ENCODE measurements at places on chromosomes 5 and 9.

DNA sequence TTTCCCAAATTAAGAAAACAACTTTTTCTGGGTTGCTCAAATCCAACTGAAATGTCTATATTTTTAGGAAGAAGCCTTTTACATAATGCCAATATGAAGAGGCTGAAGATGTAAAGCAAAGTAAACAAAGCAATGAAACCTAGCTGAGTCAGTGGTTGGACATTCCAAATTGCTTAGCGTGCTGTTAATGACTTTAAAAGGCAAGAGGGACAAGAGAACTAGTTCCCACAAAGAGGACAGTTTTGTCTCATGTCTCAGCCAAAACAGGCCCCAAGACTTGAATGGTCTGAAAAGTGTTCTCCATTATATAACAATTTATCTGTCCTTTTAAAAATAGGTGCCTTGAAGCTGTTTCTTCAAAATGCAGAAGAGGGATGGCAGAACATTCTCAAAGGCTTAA is 407.0 kb downstream of the ENC1 start:
- DNase-seq: no peak

- DNase-seq: no peak
These were observed 438 bp downstream of the SOX30 start for GRCh38 chr5:157651623-157652376.

DNA sequence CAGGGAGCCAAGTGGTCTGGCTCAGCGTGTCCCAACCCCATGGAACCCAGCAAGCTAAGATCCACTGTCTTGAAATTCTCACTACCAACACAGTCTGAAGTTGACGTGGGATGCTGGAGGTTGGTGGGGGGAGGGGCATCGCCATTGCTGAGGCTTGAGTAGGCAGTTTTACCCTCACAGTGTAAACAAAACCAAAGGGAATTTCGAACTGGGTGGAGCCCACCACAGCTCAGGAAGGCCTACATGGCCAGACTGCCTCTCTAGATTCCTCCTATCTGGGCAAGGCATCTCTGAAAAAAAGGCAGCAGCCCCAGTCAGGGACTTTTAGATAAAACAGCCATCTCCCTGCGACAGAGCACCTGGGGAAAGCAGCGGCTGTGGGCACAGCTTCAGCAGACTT is 17.1 kb upstream of the FBXL17 start:
- no peak for DNase-seq

DNA sequence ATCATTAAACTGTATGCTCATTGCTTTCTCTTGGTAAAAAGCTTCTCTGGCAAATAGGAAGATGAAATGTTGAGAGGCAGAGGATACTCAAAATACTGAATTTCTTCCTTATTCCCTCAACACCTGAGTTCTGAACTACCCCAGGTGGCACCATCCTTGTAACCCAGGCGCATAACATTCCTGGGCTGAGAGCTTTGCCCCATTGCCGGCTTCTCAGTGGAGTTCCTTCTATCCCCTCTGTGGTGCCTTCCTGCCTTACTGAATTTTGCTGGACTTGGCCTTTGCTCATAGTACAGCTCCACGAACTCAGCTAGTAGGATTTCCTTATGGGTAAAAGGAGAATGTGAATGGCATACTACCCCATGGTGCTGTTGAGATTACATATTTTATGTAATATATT is 54.7 kb downstream of the BASP1 start:
- DNase-seq: no peak

GRCh38 chr5:131685516-131686171 is 50.6 kb upstream of the RAPGEF6 start:
- DNase-seq: no peak

DNA sequence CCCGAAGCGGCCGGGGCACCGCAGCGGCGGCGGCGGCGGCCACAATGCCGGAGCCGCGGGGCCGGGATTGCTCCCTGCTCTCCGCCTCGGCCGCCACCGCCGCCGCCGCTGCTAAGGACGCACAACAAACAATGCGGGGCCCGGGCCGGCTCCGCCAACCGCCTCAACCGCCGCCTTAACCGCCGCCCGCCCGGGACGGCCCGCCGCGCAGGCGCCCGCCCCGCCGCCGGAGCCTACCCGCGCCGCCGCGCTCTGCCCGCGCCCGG is 254 bp downstream of the STRBP start:
- DNase-seq: no peak

GRCh38 chr9:133251773-133252172 is 23.2 kb downstream of the ABO start:
- DNase-seq: no peak

- no peak for DNase-seq
These were observed 69.5 kb upstream of the ANXA1 start for GRCh38 chr9:73081979-73082657.

GRCh38 chr5:396531-396961 is 46.4 kb upstream of the EXOC3 start:
- no peak for DNase-seq

DNA sequence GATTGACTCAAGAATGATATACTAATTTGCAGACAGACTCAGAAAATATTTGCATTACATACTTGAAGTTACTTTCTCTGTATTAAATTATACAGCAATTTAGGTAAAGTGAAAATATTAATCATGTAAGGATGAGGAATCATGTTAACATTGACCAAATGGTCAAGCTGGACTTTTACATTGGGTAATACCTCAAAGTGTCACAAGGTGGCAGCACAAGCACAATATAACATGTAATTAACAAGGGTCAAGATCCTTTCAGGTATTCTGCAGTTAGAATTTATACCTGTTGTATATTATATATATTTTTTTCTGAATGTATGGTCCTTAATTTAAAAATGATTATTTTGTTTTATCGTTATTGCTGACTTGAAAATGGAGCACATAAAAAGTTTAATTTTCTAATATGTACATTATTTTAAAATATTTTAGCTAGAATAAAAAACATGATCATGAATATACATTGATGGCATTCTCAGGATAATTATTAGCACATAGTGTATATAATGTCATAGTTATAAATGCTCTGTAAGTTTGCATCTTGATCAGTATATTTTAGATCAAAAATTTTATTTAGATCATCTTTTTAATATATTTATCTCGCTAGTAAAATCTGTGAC is 8.6 kb downstream of the HAPLN1 start:
- no peak for DNase-seq

DNA sequence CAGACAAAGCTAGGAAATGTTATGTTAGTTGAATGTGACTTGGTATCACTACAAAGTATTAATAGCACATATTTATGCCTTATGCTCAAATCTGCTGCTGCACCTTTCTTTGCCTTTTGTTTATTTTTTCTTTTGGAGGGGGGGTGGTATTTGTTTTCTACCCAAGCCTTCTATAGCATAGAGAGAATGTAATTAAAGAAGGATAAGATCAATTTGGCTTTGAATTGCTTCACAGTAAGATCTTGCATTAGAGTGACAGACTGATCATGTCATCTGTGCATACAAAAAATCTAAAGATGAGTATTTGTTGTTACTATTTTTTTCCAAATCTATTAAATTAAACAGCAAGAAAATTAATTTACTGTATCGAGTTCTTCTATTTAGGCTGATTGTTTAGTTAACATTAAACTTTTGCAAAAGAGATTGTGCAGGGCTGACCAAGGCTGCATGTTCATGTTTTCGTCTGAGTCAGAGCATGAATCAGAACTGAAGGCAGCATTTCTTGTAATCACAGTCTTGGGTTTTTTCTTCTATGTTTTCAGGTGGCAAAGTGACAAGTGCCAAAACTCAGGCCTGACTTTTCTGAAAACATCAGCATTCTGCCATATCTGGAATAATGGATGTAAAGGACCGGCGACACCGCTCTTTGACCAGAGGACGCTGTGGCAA is 1007.1 kb upstream of the WWC1 start:
- no peak for DNase-seq

- DNase-seq: no peak
These were observed 42.0 kb downstream of the ITK start for GRCh38 chr5:157222506-157223230.

- DNase-seq: peak; percentile 24
These were observed 24.4 kb upstream of the GRPEL2 start for GRCh38 chr5:149320791-149321330.

DNA sequence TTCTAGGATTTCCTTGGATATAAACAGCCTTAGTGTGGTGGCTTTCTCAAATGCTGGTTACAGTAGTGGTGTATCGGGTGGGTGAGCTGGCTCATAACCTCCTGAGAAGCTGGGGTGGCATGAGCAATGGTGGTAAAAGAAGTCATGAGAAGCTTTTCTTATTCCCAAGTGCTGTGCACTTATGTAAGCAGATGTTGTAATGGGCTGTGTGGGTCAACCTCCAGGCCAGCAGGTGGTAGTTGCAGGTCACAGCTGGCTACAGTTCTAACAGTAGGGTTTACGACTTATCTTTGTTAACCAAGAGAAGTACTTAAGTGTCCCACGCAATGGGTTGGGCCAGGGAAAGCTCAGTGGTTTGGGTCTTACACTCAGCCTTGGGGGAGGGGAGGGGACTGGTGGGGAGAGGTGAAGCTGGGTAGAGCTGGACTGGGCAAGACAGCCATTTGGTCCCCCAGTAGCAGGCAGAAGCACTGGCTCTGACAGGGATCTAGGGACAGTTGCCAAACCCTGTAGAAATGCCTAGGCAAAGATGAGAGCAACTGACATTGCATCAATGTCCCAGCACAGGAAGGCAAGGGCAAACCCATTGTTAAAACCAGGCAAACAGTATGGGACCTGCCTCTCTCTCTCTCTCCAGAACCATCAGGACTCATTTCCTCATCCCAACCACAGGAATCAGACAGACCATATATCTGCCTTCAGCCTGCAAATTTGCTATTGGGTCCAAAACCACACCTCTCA is 76.8 kb downstream of the RNF130 start:
- no peak for DNase-seq

- no peak for DNase-seq
These were observed 197.7 kb upstream of the CDKN2B start for GRCh38 chr9:22206833-22207232.
